ENCODE measurements at places on chromosomes 11 and 22.

DNA sequence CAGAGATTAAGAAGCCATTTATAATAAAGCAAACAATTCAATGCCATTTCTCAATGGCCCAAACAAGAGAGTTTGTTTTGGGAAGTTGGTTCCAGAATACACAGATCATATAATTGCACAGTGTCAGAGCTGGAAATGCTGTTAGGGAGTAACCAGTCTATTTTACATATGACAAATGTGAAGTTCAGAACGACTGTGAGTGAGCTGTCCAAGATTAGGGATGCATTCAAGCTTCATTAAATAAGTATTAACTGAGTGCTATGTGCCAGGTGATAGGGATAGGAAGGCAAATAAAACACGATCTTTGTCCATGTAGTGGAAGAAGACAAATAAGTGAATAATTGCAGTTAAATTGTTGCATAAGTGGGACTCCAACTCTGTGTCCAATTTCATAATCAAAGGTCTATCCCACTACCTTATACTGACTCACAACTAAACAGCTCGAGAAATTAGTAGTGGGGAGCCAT, 33.1 kb upstream of the PICALM start:
- DNase-seq = no peak

GRCh38 chr11:112113539-112114457, 27.1 kb downstream of the SDHD start:
- peak; percentile 65 for DNase-seq

DNA sequence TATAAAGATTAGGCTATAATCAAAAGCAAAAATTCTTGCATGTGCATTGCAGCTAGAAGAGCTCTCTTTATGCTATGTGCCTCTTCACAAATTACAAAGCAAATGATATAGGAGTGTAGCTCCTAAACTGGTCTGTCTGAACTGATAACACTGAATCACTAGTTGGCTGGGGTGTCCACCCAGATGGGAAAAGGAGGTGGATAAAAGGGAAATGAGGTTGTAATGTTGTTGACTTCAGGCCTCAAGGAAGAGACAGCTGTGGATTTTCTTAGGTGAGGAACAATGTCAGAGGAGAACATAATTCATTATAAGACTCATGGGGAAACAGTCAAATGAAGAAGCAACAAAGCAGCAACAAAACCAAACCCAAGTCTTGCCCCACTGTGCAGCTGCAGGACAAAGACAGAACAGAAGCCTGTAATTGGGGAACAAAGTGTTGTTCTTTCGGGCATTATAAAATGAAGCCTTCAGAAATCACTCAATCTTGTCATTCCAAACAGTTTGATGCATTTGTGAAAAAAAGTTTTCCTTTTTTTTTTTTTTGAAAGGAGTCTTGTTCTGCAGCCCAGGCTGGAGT, 130.1 kb upstream of the DDI1 start:
- DNase-seq = no peak

GRCh38 chr11:61963282-61964057, 4.0 kb downstream of the FTH1 start:
- no peak for DNase-seq

- DNase-seq = no peak
These were observed 103.3 kb upstream of the TOP3B start for GRCh38 chr22:22085702-22086500.

DNA sequence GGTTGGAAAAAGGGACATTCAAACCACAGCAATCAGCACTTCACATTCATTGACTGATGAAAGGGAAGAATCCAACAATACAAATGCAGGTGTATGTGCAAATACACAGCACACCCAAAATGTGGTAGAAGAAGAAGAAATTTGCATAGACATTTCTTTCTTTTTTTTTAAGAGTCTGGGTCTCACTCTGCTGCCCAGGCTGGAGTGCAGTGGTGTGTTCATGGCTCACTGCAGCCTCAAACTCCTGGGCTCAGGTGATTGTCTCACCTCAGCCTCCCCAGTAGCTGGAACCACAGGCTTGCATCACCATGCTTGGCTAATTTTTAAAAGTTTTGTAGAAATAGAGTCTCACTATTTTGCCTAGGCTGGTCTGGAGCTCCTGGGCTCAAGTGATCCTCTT, 21.9 kb downstream of the CARS1 start:
- no peak for DNase-seq

GRCh38 chr22:40314041-40314440, 32.3 kb upstream of the ADSL start:
- DNase-seq = no peak

All from DMS153 (cell line).